ENCODE measurements at places on chromosomes 2 and 18. TPM values are rescaled to one million over a fixed set of nuclear protein-coding genes. Genes with fewer than 3 reads are reported as not detected.

DNA sequence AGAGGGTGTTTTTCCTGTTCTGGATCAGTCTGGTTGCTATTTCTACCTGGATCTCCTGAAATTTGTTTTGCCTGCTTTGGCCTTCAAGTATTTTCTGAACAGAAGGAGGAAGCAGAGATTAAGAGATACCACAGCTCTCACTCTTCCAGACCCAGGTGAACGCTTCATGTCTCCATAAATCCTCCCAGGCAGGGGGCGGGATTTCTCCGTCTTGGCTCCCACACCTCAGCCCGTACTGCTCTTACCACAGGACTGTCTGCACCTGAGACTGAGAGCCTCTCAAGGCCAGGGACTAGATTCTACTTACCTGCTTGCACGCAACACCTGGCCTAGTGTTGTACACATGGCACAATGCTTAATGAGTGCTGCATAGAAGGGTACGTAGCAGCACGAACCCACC, 59.9 kb upstream of the LRPPRC start:
- H3K27me3 ChIP-seq = no peaks in the 10 kb centered on the region
- DNase-seq = no peak
- H3K27ac ChIP-seq = no peak overlapping the region
- H3K36me3 ChIP-seq = no peaks in the 10 kb centered on the region
- H3K4me3 ChIP-seq = no peak overlapping the region

Gene ACVR1C
- 5.0 TPM for total RNA-seq

GRCh38 chr2:16313235-16313975, 352.2 kb downstream of the CYRIA start:
- no peak for DNase-seq
- H3K36me3 ChIP-seq = no peaks in the 10 kb centered on the region
- H3K4me3 ChIP-seq = no peak overlapping the region

Gene DSG2
- total RNA-seq = 123 TPM

DNA sequence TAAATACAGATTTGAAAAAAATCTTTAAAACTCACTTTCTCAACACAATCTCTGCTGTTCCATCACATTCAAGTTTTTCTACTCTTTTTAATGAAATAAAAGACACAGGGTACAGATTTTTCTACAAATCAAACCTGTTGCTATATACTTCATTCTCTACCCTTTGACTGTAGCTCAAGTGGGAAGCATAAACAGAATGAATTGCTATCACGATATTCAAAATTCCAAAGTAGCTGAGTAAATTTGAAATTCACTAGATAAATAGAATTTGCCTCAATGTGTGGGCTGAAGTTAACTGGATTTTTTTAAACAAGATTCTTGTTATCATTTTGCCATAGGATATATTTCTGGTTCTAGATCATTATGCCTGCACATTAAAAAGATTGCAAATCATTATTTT, 185.9 kb downstream of the ZNF521 start:
- H3K4me3 ChIP-seq = no peak overlapping the region
- no peaks in the 10 kb centered on the region for H3K36me3 ChIP-seq
- H3K4me1 ChIP-seq = no peaks in the 10 kb centered on the region

DNA sequence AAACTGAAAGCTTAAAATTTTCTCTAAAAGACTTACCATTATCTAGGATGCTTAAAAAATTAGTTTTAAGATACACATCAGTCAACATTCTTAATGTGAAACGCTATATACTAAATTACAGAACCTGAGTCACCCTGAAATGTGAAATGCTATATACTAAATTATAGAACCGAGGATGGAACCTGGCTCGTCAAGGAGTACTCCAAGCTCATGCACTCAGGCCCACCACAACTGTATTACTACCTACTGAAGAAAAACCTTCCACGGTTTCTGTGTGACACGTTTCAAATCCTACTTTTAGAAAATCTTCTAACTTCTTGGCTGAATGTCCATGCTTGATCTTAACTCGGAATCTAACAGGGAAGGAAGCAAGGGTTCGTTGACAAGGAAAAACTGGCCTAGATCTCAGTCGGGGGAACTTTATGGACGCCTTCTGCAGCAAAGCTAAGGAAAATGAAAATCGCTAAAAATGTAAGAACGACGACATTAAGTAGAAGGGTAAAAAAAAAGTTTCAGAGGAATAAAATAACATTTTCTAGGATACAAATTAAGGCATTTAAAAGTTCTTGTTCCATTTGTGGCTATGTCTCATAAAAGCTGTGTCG, 1.4 kb downstream of the PRKD3 start:
- H3K27ac ChIP-seq = peak overlapping the region; percentile 93
- peaks cover 21% of the 10 kb centered on the region for H3K4me1 ChIP-seq
- peak overlapping the region; percentile 81 for H3K4me3 ChIP-seq
- no peak for DNase-seq

DNA sequence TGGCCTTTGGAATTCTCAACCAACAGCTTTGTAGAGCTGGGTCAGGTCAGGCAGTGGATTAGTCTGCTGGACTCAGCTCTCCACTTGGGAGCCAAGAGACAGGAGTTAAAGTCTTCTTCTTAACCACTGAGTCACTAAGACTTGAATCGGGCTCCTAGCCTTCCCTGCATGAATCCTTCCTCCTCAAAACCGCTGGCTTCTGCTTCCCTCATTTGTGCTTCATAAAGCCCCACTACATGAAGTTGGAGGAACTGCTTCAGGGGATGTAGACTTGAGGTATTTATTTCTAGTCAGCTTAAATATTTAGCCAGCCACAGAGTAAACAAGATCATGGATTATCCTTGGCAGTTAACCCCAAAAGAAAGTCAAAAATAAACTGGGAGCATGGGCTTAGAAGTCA, 536.3 kb upstream of the TNP1 start:
- DNase-seq = no peak
- H3K4me1 ChIP-seq = no peaks in the 10 kb centered on the region
- no peak overlapping the region for H3K4me3 ChIP-seq
- H3K27ac ChIP-seq = peak overlapping the region; percentile 5
- no peaks in the 10 kb centered on the region for H3K36me3 ChIP-seq

Gene G6PC2
- total RNA-seq = not detected

DNA sequence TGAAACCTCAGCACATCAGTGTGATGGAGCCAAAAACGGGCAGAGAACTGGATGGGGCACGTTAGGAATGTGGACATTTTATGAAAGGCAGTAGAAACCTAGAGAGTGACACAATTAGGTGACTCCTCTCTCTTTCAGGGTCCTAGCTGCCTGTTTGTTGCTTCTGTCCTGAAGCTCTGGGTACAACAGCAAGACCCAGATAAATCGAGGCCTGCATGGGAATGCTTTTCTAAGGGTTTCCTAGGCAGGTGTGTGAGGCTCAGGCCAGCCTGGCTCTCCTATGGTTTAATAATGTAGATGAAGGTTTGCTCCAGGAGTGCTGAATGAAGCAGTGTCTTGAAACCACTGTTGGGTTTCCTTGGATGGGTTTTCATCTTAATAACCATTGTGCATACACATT, 517.1 kb upstream of the RAB6C start:
- no peaks in the 10 kb centered on the region for H3K36me3 ChIP-seq
- no peaks in the 10 kb centered on the region for H3K27me3 ChIP-seq
- no peak for DNase-seq
- no peak overlapping the region for H3K4me3 ChIP-seq

DNA sequence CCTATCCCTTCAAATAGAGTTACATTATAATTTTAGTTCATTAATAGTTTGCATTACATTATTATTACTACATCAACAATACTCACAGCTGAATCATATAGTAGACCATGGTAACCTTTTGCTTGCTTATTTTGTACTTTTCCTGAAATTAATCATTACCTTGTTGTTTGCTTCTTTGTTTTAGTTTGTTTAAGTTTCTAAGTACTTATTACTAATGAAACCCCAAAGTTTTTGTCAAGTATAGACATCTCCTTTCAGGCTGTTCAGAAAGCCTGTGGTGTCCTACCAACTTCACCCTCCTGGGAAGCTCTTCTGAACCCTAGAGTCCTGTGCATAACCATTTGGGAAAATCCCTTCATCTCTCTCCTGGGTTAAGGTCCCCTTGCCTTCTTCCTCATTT, 43.5 kb upstream of the LAPTM4A start:
- H3K4me1 ChIP-seq = no peaks in the 10 kb centered on the region
- H3K36me3 ChIP-seq = no peaks in the 10 kb centered on the region
- no peak for DNase-seq
- H3K27me3 ChIP-seq = no peaks in the 10 kb centered on the region
- no peak overlapping the region for H3K27ac ChIP-seq
- H3K4me3 ChIP-seq = no peak overlapping the region

DNA sequence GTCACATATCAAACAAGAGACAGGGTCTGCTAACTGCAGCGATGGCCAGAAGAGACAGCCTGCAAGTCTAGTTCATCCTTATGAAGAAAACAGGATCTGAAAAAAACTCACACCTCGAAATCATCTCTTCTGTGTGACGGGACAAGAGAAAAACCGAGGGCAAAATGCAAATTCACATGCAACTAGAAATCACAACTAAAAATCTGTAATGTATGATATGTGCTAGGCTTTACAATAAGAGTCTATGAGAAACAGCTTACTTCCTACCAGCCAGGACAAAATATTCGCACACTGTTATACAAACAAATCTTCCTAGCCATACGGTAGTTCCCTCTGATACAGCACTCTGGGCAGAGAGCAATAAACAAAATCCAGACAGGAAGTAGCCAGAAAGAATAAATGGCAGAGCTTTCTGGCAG, 48.8 kb downstream of the ANKRD44 start:
- H3K4me3 ChIP-seq = no peak overlapping the region
- peak overlapping the region; percentile 18 for H3K27ac ChIP-seq
- peaks cover 18% of the 10 kb centered on the region for H3K4me1 ChIP-seq
- DNase-seq = no peak
- H3K36me3 ChIP-seq = no peaks in the 10 kb centered on the region
- no peaks in the 10 kb centered on the region for H3K27me3 ChIP-seq

Gene ATP8B1
- 99.9 TPM for total RNA-seq

GRCh38 chr18:51253476-51253875, 56.0 kb upstream of the MEX3C start:
- no peak overlapping the region for H3K4me3 ChIP-seq
- no peaks in the 10 kb centered on the region for H3K27me3 ChIP-seq
- no peak overlapping the region for H3K27ac ChIP-seq
- no peak for DNase-seq

Gene SCN7A
- total RNA-seq = 2.8 TPM

DNA sequence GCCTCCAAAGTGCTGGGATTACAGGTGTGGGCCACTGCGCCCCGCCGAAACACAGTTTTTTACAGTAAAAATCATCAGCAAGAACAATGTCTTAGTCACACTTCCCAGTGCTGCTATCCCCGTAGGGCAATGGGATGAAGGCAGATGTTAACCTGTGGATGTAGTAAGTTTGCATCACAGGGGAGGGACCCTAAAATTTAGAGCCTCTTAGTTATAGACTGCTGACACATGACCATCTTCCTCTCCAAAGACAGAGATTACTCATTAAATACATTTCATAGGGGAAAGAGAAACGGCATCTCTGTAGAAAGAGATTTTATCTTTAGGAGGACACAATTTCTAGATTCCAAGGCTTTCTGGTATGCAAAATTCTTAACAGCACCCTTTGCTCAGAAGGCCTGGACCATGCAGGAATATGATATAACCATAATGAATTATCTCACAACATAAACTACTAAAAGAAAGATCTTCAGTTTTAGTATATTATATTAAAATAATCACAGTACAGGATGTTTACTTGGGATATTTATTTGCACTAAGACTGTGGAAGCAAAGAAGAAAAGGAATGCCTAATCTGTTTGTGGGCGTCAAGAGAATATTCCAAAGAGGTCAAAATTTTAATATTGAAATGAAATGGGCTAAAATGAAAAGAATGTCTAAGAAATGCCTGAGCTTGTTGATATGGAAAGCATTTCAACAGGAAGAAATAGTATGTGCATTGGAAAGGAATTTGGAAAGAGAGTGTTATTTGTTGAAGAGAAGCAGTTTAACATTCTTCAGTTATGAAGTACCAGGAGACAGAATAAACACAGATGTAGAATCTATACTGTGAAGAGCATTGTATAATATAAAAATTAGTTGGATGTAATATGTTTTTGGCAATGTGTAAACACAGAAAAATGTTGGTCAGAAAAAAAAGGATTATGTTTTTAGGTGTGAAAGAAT, 1228.3 kb upstream of the CHAC2 start:
- no peak overlapping the region for H3K27ac ChIP-seq
- no peaks in the 10 kb centered on the region for H3K27me3 ChIP-seq
- no peaks in the 10 kb centered on the region for H3K4me1 ChIP-seq
- H3K4me3 ChIP-seq = no peak overlapping the region
- no peaks in the 10 kb centered on the region for H3K36me3 ChIP-seq

Gene GCG
- total RNA-seq = 5.0 TPM

Gene DSG1
- total RNA-seq = not detected

- no peaks in the 10 kb centered on the region for H3K27me3 ChIP-seq
- H3K36me3 ChIP-seq = no peaks in the 10 kb centered on the region
- no peak overlapping the region for H3K27ac ChIP-seq
- H3K4me1 ChIP-seq = no peaks in the 10 kb centered on the region
- DNase-seq = no peak
- no peak overlapping the region for H3K4me3 ChIP-seq
These were observed 20.5 kb upstream of the C1D start for GRCh38 chr2:68083346-68083745.

Gene TCF23
- not detected for total RNA-seq

Gene BARD1
- total RNA-seq = 45.4 TPM

GRCh38 chr18:78425019-78425412, 554.6 kb upstream of the SALL3 start:
- H3K27ac ChIP-seq = no peak overlapping the region
- H3K27me3 ChIP-seq = no peaks in the 10 kb centered on the region
- no peaks in the 10 kb centered on the region for H3K4me1 ChIP-seq
- DNase-seq = no peak
- no peaks in the 10 kb centered on the region for H3K36me3 ChIP-seq

DNA sequence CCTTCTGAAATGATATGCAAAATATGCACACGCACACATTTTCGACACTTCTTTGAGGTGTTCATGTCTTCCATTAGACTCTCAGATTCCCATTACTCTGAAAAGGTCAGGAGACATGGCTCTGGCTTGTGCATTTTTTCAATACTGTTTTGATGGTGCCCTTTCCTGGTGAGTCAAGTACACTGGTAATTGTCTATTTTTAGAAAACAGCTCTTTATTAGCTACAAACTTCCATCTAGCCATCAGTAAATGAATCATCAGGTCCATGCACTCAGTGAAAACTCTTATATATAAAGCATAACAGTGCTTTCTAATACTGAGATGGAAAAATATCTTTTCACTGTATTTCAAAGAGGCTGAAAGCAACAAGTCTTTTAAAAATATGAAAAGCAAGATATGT, 194.9 kb downstream of the GALNT1 start:
- H3K27ac ChIP-seq = no peak overlapping the region
- H3K27me3 ChIP-seq = no peaks in the 10 kb centered on the region
- H3K4me3 ChIP-seq = no peak overlapping the region
- DNase-seq = no peak
- no peaks in the 10 kb centered on the region for H3K4me1 ChIP-seq

Gene RTP5
- total RNA-seq = not detected

DNA sequence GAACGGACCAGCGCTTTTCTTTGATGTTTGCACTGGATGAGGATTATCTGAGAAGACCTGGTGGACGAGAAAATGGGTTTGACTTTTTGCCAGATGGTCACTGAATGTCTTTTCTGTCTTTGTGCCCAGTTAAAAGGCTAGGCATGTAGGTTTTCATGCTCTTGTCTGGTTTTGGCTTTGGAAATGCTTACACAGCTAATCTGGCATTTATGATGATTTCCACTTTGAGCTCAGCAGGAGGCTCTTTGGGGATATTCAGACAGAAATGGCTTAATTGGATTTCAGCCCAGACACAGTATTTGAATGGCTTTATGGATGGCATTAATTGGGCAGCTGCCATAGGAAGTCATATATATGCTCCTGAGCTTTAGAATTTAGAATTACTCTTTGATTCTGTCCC, 59.6 kb downstream of the NCK2 start:
- H3K27me3 ChIP-seq = no peaks in the 10 kb centered on the region
- peak overlapping the region; percentile 6 for H3K27ac ChIP-seq
- no peak overlapping the region for H3K4me3 ChIP-seq
- no peaks in the 10 kb centered on the region for H3K36me3 ChIP-seq
- DNase-seq = no peak
- H3K4me1 ChIP-seq = peaks cover 39% of the 10 kb centered on the region

Measured in Peyer's patch (tissue), 4 donors.